ENCODE measurements at places on chromosomes 1 and 21.
A peak's percentile ranks its signal among the peaks of the same experiment; 100 is the strongest.

DNA sequence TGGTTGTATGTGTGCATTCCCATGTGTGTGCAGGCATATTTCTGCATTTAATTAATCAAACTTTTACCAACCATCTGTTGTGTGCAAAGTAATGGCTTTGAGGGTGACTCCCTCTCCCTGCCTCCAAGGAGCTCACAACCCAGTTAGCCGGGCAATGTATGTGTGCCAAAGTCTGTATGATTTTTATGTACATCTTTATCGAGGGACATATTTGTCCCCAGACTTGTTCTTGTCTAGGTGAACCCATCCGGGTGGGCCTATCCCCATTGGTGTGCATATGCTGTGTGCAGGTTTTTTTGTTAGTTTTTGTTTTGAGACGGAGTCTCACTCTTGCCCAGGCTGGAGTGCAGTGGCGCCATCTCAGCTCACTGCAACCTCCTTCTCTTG is 1.8 kb downstream of the SYTL1 start:
- no peak for DNase-seq

- peak; percentile 17 for DNase-seq
Observed at GRCh38 chr1:25615563-25616094, 962 bp upstream of the MAN1C1 start.

- no peak for DNase-seq
Observed at GRCh38 chr1:81802707-81803430, 2.1 kb downstream of the ADGRL2 start.

GRCh38 chr1:153592748-153593147 is 20.2 kb downstream of the S100A16 start:
- DNase-seq: no peak

- no peak for DNase-seq
Observed at GRCh38 chr1:187646536-187647107, 817.9 kb downstream of the PLA2G4A start.

GRCh38 chr1:26978901-26979300 is 14.6 kb upstream of the TRNP1 start:
- no peak for DNase-seq

- peak; percentile 25 for DNase-seq
Observed at GRCh38 chr1:212485913-212486618, 53.3 kb downstream of the NENF start.

- DNase-seq: no peak
Observed at GRCh38 chr1:59188413-59189213, 108.3 kb upstream of the FGGY start.

- no peak for DNase-seq
Observed at GRCh38 chr1:231178970-231179369, 17.1 kb downstream of the TRIM67 start.

DNA sequence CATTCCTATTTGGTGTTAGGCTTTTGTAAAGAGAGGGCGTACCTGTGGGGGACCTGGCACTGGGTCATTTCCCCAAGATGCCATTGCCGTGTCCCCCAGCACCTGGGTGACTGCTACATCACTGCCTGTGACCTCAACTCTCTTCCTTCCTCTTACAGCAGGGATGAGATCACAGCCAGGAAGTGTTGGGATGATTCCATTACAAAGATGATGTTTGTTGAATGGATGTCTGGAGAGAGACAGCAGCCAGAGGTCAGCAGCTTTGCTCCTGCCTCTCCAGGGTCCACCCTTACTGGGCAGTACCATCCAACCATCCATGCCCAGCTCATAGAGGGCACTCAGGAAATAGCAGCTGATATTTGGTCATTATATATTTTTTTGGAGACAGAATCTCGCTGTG is 35.1 kb downstream of the TMEM51 start:
- no peak for DNase-seq

GRCh38 chr1:161342177-161342576 is 25.5 kb downstream of the CFAP126 start:
- DNase-seq: no peak

DNA sequence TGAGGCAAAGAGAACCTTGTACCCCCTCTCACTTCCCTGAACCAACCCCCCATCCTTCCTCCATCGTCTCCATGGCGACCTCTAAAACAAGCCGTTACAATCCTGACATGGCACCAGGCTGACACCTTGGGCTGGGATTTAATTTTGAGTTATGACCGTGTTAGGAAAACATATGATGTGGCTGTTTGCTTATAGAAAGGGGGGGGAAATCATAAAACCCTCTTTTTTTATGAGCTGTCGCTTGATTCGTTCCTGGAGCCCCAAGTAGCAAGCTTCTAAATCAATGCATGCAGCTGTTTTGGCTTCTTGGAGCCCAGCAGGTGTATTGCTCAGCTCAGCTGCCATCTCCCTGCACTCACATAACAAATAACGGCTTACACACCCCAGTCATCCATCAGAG is 301.2 kb upstream of the SPAG17 start:
- no peak for DNase-seq

DNA sequence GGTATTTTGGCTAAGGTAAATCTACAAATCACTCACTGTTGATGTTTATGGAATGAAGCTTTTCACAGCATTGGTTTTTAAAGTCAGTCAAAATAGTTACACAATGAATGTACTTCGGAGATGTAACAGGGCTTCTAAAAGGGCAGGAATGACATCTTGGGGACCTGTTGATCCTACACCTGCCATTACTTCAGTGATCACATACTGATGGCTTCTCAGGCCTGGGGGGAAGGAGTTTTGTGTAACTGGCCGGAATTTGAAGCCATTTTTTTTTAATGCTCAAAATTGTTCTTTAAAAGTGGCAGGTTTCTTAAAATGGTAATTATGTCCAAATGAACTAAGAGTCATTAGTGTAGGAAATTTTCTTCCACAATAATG is 11.2 kb downstream of the RPL5 start:
- no peak for DNase-seq

- no peak for DNase-seq
Observed at GRCh38 chr1:177820213-177820612, 149.6 kb downstream of the SEC16B start.

DNA sequence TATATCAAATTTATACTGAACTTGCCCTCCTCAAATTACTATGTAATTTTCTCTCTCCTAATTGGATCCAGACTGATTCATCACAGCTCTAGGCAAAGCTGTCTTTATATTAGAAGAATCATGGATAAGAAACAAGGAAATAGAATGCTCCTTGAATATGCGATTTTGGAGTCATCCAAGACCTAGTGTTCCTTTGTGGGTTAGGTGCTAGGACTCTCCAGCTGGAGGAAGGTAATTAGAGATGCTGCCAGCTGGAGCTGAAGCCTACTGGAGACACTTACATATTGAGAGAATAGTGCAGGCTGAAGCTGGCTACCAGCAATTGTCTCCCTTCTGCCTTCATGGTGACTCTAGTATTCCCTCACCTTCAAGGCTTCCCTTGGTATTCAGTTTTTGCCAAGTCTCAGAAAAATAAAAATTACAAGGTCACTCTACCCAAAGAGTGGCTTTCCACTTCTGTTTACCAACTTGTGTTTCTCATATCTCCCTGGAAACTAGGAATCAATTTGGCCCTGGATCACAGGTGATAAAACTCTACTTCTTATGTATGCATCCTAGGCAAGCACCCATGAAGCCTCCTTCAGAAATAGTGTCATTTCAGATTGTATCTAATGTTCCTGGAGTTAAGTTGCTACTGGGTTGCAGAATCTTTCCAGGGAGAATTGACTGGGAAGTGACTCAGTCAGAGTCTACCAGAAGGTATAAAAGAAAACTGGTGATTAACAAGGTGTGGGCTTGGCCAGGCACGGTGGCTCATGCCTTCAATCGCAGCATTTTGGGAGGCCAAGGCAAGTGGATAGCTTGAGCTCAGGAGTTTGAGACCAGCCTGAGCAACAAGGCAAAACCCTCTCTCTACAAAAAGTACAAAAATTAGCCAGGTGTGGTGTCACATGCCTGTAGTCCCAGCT is 24.4 kb upstream of the DOCK7 start:
- DNase-seq: no peak

DNA sequence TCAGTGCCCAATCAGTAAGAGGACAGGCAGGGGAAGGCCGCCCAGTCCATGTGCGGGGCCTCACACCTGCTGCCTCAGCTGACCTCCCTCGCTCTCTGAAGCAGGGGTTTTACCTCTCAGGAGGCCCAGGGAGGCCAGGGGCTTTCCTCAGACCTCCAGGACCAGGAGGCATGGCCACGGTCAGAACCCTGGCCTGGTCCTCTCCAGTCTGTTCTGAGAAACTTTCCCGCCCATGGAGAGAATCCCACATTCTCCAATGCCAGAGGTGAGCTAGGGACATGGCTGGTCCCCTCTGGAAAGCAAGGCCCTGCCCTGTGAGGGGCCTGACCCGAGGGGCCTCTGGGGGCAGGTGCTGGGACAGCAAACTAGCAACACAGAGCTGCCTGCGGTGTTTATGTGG is 68.2 kb downstream of the DMRTB1 start:
- no peak for DNase-seq

DNA sequence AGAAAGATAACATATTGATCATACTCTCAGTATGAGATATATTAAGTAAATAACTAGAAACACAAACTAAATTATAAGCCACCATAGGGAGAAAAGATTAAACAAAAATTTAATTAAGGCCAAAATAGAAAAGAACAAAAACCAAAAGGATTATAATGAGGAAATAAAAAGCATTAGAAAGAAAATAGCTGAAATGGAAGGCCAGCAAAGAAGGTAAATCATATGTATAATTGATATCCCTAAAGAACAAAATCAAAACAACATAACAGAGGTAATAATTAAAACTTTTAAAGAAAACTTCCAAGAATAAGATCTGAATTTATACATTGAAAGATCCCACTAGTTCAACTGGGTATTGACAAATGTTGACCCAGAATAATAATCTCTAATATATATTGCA is 453.0 kb downstream of the LRRIQ3 start:
- DNase-seq: no peak

DNA sequence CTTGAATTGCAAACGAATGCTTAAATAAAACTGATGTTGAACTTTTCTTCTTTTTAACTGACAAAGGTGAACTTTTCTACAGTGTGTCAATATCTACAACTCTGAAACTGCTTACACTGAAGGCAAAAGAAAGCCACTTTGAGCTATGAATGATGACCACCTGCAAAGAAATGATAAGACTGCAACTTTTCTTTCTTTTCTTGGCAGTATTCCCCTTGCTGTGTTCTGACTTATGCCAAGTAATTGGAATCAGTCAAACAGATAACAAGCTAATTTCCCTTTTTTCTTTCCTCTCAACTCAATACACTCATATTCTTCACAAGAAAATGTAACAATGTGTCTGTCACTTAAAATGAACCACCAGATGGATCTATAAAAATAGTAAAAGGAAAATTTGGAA is 588.1 kb upstream of the BRINP3 start:
- DNase-seq: no peak

- no peak for DNase-seq
Observed at GRCh38 chr1:216670118-216670883, 52.9 kb downstream of the ESRRG start.

DNA sequence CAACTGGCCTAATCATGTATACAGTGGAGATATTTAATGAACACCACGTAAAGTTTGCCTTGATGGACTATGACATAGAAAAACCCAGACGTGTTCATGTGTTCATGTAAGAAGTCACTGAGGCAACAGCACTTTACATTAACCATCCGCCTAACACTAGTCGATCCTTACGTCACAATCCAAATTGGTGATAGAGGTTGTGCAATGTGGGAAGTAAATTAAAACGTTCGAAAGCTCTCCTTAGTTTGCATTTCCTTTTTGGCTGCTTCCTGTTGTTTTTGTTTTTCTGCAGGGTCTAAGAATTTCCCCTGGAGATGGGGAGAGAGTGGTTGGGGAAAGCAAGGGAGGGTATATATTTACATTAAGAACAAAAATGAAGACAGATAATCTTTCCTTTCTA is 587.5 kb upstream of the ADGRL2 start:
- DNase-seq: no peak

DNA sequence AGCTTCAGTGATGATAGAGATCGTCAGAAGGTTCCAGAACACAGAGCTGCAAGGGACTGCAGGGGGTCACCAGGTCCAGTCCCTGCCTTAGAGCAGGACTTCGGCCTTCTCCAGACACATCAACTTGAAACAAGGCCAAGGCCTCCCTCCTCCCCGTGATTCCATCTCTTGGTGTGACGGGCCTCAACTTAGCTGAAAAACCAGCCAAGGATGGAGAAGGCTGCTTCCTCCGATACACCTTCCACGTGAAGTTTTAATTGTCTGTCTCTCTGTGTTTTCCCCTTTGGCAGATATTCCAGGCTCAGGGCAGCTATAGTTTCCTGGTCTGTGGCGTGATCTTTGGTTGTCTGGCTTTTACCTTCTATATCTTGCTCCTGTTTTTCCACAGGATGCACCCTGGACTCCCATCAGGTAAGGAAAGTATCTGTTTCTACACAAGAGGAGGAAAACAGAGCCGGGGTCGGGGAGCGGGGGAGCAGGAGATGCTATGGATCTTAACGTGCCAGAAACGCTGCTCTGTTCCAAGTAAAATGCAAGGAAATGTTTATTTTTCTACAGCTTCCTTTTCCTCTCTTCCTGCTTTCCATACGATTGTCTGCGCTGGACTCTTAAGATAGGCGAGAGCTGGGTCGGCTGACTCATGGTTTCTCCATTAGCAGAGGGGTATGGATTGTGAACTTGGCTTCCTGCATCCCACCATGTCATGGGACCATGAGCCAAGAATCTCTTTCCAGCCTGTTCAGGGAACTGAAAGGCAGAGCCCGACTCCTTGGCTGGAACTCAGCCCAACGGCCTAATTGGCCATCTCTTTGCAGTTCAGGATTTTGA is 32.8 kb downstream of the ELK4 start:
- no peak for DNase-seq

DNA sequence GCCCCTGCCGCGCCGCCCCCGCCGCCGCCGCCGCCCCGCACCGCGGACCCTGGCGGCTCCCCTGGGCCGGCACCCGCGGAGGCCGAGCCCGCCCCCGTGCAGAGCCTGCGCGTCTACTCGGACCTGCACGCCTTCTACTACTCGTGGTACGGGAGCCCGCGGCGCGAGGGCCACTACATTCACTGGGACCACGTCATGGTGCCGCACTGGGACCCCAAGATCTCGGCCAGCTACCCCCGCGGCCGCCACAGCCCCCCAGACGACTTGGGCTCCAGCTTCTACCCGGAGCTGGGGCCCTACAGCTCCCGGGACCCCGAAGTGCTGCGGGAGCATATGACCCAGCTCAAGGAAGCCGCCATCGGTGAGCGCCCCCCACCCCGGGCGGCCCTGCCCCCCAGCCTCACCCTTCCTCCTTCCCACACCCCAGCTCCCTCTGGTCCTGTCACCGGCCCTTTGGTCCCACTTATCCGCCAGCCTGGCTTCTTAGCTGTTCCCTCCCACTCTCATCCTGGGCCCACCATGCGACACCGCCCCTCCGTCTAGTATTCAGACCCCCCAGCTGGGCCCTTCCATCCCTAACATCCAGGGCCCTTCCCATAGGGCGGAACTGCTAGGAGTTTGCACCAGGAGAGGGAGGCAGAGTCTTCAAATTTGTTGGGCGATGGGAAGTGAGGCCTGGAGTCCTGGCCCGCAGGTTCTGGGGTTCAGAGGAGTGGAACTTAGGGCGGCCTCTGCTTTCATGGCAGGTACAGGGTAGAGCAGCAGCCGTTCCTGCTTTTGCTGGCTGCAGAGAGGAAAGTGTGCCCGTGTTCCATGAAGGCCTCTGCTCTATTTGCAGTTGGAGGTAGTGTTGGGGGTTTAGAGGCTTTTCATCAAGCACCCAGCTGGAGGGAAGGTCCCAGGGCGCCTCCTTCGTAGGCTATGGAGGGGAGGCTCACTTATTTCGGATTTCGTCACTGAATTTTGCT is 1.0 kb downstream of the MANEAL start:
- no peak for DNase-seq
